Cortex of kidney (tissue), 1 donor: ENCODE measurements at places on chromosomes 1 and 21.

- no peak for DNase-seq
These were observed 773 bp downstream of the IFNGR2 start for GRCh38 chr21:33403786-33404585.

DNA sequence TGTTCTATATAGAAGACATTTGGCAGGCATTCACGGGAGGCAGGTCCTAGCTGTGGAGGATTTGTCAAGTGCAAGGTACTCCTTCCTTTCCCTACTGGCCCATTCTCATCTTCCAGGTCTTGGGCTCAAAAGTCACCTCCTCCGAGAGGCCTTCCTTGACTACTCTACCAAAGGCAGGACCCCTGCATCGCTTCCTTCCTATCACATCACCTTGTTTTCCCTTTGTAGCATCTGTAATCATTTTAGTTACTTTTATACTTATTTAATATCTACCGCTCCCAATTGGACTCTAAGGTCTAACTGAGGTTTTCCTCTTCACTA lies 296.8 kb upstream of the KAZN start:
- no peak for DNase-seq

GRCh38 chr1:87077959-87078639 lies 163.7 kb downstream of the HS2ST1 start:
- DNase-seq: no peak

DNA sequence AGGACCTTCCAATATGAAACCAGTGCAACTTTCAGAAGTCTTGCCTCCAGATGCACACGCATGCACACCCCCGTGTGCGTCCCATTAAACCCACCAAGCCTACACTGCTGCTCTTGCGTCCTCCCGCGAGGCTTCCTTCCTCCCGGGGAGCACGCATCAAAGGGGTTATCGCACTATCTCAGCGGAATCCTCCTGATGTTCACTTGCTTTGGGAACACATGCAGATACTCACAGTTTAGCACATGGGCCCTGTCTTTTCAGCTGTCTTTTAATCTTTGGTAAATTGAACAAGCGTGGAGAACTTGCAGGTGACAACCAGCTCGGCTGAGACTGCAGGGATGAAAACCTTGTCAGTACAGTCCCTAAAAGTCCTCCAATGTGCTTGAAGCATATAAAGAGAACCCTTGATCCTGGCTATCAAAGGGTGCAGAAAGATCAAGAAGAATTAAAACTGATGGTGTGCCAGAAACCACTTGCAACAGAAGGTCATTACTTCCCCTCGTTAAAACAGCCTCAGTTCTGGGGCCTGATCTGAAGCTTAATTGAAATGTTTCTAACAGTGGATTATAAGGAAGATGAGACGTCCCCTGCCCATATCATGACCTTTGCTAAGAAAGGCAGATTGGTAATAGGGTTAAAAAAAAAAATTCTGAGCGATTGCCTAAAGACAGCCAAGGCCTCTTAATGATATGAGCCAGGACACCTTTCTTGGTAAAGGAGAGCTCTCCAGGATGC lies 149.4 kb upstream of the LMO4 start:
- DNase-seq: no peak

- no peak for DNase-seq
These were observed 250.9 kb upstream of the FMN2 start for GRCh38 chr1:239840790-239841189.

- no peak for DNase-seq
These were observed 13.1 kb downstream of the ACTA1 start for GRCh38 chr1:229420765-229421164.

DNA sequence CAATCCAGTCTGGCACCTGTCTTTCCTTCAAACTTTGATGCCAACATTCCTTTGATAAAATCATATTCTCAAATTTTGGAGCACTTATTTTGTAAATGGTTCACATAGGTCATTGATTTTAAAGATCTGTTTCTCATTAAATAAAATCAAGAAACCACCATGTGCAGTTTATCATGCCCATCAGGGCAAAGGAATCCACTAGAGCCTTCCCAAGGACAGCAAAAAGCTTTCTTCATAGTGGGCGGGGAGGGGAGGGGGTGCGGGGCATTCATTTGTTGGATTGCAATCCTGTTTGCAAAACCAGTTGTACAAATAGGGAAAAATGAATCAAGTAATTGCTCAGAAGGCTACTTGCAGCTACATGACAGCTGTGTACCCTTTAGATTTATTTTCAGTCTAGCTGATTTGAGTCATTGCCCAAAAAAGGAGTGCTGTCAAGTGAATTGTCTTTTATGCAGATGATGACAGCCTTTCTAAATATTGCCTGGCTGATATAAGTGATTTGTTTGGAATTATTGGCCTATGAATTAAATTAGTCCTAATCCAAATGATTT lies 23.0 kb downstream of the LRRC8B start:
- no peak for DNase-seq

DNA sequence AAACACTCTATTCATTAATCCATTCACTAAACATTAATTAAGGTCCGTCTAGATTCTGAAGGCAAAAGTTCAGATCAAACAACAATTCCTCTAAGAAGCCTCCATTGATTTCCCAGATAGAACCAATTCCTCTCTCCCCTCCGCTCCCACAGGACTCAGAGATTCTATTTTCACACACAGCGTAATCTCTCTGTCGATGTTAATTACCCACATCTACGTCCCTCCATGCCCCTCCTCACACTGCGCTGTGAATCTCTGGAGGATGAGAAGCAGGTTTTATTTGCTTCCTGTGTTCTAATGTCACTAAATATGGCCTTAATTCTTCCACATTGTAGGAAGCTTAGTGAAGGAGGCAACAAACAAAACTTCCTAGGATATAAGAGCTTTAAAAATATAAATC lies 306.7 kb downstream of the DSCAM start:
- no peak for DNase-seq

GRCh38 chr1:184031409-184032107 lies 6.0 kb downstream of the COLGALT2 start:
- no peak for DNase-seq

- no peak for DNase-seq
These were observed 8.3 kb downstream of the TNNT2 start for GRCh38 chr1:201369209-201369608.

DNA sequence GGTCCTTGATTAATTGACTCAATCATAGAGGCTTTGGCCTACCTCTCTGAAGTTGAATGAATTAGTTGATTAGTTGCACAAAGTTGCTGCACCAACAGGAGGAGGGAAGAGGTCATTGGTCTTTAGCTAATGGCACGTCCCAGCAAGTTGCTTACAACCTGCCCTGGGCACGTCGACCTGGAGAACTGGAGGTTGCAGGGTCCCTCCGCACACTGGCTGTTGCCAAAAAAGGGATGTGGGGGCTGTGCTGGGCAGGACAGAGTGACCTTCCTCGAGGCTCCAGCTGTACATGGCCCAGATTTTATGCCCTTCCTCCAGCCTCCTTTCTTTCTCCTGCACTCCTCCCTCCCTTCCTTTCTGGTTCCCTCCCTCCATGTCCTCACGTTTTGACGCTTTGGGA lies 230.3 kb upstream of the VAMP3 start:
- DNase-seq: no peak

DNA sequence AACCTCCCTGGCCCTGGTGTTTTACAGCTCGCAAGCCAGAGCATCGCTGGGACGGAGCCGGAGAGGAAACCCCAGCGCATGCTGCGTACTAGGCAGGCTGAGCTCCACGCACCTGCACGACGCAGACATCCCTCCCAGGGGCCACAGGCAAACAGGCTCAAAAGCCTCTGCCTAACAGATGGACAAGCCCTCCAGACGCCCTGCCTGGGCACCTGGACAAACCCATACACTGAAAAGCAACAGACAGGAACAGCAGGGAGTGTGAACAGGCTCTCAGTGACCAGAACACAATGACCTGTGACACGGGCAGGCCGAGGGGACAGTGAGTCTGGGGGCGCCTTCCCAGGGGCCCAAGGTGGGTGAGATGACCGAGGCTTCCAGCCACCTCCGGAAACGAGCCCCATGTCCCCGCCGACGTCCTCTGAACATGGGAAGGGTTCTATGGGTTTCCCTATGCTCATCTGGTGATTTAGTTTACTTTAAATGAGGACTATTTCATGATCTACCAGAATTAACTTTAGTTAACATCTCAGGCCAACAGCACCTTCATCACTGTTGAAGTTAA lies 40.3 kb downstream of the NPHP4 start:
- no peak for DNase-seq

DNA sequence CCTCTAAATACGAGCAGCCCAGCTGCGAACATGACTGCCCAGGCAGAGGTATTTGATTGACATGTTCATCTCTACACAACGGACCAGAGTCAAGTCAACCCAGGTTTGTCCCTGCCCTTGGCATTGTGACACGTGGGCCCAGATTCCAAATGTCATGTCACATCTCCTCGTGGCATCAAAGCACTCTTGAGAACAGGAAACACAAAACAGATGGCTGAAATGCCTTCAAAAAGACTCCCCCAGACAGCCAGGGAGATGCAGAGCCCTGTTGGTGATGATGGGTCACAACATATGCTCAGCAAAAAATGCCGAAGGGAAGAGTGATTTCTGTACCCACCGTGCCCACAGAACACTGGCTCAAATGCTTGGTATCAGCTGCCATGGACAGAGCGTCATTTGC lies 337.8 kb upstream of the DAB1 start:
- DNase-seq: no peak

DNA sequence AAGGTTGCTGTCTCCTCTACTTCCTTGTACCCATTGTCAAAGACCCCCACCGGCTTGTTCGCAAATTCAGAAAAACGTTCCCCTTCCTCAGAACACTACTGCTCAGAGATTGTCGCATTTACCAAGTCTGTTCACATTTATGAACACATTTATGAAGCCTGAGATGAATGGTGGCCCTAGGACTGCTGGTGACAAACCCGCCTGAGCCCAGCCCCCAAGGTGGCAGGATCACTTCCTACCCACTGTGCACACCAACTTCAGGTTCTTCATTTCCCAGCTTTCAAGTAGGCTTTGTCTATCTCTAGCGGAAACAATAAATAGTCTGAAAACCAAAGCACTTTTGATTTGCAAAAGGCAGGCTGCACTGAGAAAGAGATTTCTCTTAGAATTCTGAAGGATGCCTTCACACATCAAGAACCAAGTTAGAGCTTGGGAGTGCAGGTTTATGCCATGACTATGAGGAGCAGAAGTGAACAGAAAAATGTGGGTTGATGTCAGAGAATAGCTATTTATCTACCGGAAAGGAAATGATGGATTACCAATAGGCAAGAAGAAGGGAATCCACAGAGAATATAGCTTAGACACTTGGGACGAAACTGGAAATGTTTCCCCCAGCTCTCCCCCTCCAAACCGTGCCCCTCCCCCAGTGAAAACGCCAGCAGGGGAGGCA lies 200.5 kb downstream of the TOMM20 start:
- no peak for DNase-seq

- DNase-seq: no peak
These were observed 3.6 kb downstream of the TENT5C start for GRCh38 chr1:117609471-117609911.

GRCh38 chr1:47984175-47984789 lies 12.9 kb downstream of the TRABD2B start:
- DNase-seq: no peak

DNA sequence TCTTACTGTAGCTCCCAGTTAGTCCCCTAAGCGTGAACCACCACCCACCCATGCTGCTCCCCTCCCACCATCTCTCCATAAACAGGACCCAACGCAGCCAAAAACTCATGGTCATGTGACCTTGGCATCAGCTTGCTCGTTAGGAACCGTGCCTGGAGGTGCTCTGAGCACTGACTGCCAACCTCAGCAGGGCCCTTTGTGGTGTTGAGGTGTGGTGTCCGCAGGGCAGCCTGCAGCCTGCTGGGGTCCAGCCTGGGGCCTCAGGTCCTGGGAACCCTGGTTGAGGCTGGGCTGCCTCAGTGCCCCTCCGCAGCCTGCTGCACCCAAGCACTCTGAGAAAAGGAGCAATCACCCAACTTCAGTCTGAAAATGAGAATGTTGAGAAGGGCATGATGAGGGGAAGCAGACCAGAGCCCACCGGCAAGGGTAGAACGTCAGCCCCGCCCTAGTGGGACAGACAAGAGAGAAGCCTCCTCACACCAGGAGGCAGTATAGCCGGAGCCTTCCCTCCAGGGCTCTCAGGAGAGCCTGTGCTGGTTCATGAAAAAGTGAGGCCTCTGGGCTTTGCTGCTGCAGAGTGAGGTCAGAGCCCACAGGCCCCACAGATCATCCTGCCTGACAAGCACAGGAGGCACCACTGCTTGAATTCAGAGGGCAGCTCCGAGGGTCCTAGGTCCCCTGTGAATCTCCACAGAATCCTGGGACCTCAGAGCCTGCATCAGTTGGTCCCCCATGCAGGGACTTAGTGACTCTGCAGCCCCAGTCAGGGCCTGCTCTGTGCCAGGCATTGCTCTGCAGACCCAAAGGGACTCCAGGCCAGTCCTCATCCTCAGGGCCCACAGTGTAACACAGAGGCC lies 4.9 kb upstream of the COL6A2 start:
- no peak for DNase-seq

- no peak for DNase-seq
These were observed 54.2 kb downstream of the SLC2A1 start for GRCh38 chr1:42904434-42904833.

DNA sequence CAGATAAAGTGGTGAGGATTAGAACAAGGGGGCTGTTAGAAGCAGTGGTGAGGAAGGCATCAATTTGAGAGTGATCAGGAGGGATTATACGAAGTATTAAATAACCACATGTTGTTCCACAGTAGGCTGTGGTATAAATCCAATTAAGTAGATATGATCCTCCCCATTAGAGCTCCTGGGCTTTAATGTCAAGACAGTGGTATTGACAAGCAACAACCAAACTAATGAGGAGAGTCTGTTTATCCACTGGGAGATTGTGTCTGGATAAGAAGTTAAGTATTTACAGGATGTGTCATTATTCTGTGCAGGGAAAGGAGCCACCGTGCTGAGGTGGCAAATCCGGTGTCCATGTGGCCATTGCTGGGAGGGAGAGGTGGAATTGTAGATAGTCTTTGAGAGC lies 5.8 kb downstream of the ACTN2 start:
- DNase-seq: no peak
